ENCODE measurements at places on chromosomes 1 and 21.

GRCh38 chr1:51990478-51990965 lies at the start of gene RAB3B:
Gene RAB3B (minus strand): TSS chr1:51990700. CDS start chr1:51977117, 13,583 bp downstream.
- DNase-seq: peak; percentile 54

DNA sequence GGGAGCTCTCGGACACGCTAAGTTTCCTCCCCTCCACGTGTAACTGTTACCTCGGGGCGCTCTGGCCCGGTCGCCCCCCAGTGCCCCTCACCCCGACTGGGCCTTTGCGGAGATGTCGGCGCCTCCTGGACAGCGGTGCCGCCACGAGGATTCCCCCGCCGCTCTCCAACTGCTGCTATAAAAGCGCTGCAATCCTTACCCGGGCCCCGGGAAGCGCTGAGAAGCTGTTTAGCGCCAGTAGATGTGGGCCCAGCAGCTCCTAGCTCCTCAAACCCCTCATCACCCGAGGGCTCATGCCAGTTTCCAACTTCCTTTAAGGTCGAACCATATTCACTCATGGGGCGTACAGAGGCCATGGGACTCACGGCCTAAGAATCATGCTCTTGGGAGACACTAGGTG lies 361 bp upstream of the LMX1A start:
- DNase-seq: no peak

DNA sequence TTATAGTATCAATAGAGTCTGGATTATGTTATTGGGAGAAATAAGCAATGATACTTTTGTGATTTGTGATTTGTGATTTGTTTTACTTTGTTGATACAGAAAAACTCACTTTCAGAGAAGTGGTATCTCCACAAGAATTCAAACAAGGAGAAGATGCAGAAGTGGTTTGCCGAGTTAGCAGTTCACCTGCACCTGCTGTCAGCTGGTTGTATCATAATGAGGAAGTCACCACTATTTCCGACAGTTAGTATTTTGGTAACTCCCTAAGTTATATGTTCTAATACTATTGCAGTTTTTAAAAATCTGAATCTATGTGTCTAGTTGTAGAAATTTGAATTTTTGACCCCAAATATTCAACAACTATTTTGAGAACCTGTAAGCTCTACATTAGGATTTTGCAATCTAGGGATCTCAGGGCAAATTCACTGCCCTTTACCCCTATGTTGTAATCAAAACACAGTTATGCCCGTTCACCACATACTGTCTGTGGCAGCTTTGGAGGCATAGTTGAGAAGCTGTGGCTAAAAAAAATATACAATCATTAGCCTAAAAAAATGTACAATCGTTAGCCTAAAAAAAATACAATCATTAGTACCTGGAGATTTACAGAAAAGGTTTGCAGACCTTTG lies 288.1 kb downstream of the NCAM2 start:
- no peak for DNase-seq

- DNase-seq: no peak
Measured at GRCh38 chr1:166889776-166890175, 13.7 kb upstream of the TADA1 start.

DNA sequence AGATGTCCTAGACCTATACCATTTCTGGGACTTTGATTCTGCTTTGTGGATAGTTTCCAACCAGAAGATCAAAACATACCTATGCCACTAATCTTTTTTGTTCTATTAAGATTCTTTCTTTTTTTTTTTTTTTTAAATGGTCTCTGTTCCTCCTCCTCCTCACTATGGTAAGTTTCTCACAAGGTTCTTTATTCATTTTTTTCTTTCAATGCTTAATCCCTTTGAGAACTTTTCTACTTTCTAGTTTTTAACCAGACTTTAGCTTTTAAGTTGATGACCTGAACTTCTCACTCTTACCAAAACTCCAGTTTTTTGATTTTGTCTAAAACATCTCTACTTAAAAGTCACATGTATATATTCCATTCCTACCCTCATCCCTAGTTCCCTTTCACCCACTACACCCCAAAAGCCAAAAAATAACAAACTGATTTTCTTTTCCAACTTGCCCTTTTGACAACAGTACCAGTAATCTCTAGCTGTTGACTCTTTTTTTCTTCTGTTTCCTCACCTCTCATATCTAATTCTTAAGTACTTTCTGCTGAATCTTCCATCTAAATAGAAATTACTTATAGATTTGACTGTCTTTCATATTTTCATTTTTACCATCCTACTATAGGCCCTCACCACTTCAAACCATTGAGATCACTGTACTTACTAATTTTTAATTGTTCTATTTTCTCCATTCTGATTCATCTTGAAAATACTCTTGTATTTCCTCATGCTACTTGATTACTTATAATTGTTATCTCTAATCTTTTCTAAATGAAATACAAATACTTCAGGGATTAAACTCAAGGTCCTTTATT lies 6.1 kb downstream of the CEPT1 start:
- no peak for DNase-seq

GRCh38 chr1:35935442-35936388 lies 4.8 kb downstream of the AGO3 start:
- DNase-seq: no peak

GRCh38 chr1:15341634-15342407 lies 67.9 kb upstream of the EFHD2 start:
- DNase-seq: no peak

GRCh38 chr1:224632921-224633321 lies 16.8 kb downstream of the CNIH3 start:
- DNase-seq: no peak

DNA sequence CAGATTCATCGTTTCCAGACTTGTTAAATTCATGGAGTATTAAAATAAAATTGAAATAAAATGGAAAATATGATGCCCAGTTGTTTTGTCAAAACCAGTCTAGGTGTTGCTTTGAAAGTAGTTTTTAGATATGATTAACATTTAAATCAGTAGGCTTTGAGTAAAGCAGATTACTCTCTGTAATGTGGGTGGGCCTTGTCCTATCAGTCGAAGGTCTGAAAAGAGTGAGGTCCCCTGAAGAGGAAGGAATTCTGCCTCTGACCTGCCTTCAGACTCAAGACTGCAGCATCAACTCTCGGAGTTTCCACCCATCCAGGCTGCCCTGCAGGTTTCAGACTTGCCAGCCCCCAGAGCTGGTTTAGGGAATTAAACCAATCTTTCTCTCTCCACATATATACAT lies 36.2 kb downstream of the C21orf91 start:
- DNase-seq: no peak

GRCh38 chr1:152585586-152585985 lies 5.3 kb upstream of the LCE3D start:
- DNase-seq: no peak

DNA sequence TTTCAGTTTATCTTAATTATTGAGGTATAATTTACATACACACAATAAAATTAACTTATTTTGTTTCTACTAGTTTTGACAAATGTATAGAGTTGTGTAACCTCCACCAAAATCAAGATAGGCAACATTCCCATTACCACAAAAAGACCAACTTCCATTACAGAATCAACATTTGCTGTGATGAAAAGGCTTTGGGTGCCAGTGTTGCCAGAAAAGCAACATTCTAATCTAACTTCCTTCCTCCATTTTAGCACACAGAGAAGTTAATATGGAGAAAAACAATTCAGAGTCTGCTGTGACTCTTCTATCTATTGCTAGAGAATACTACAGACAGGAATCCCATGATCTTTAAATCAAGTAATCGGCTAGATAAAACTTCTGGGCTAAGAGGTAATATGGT lies 245.3 kb downstream of the RERE start:
- no peak for DNase-seq

GRCh38 chr1:156260896-156261295 lies 13.0 kb upstream of the PAQR6 start:
- no peak for DNase-seq

DNA sequence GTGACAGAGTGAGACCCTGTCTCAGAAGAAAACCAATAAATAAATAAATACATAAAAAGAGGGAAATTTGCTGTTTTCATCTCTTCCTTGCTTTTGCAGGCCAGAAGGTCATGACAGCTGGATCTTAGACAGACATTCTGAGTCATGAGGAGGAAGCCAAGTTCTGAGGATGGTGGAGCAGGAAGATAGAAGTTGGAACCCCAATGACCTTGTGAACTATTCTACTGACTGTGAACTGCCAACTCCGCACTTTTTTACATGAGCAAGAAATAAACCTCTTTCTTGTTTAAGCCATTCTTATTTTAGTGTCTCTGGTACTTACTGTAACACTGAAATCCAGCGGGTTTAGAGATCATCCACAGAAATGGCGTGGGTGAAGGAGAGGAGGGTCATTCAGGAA lies 8.5 kb downstream of the CD84 start:
- DNase-seq: no peak
